ENCODE measurements at places on chromosomes 7 and 10. TPM values are rescaled to one million over a fixed set of nuclear protein-coding genes. Genes with fewer than 3 reads are reported as not detected.

The CTAGE8 gene
- total RNA-seq: 0.13 TPM

The ZDHHC6 gene
- 20.5 TPM for total RNA-seq

The RSPH10B2 gene
- 0.39 TPM for total RNA-seq

The NODAL gene
- total RNA-seq: not detected

The DKK1 gene
- total RNA-seq: 12.7 TPM

The KLF14 gene
- not detected for total RNA-seq

The C1GALT1 gene
- total RNA-seq: 10.1 TPM

The AOAH gene
- total RNA-seq: 0.51 TPM

The MRPS16 gene
- total RNA-seq: 60.8 TPM

Data from dermis microvascular lymphatic vessel endothelial cell (primary cell).